ENCODE measurements at places on chromosomes 7 and 10. TPM values are rescaled to one million over a fixed set of nuclear protein-coding genes. Genes with fewer than 3 reads are reported as not detected.

GRCh38 chr10:96626795-96627194, 40.0 kb upstream of the TM9SF3 start:
- no peak overlapping the region for H3K27ac ChIP-seq
- no peak overlapping the region for H3K4me3 ChIP-seq
- no peaks in the 10 kb centered on the region for H3K36me3 ChIP-seq
- H3K4me1 ChIP-seq = no peaks in the 10 kb centered on the region
- H3K27me3 ChIP-seq = peaks cover 15% of the 10 kb centered on the region
- no peak for DNase-seq

GRCh38 chr10:132606031-132606491, 68.5 kb downstream of the INPP5A start:
- H3K4me3 ChIP-seq = no peak overlapping the region
- no peak overlapping the region for H3K27ac ChIP-seq
- peaks cover 9% of the 10 kb centered on the region for H3K36me3 ChIP-seq
- H3K4me1 ChIP-seq = peaks cover 22% of the 10 kb centered on the region
- DNase-seq = no peak
- no peaks in the 10 kb centered on the region for H3K27me3 ChIP-seq

DNA sequence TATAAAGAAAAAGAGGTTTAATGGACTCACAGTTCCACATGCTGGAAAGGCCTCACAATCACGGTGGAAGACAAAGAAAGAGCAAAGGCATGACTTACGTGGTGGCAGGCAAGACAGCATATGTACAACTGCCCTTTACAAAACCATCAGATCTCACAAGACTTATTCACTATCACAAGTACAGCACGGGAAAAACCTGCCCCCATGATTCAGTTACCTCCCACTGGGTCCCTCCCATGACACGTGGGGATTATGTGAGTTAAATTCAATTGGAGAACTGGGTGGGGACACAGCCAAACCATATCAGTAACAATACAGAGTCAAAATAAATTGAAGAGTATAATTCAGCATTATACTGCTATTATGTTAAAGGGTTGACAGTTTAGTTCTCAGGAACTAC, 37.8 kb downstream of the RNLS start:
- no peak overlapping the region for H3K27ac ChIP-seq
- H3K4me3 ChIP-seq = no peak overlapping the region
- peaks cover 12% of the 10 kb centered on the region for H3K4me1 ChIP-seq
- no peaks in the 10 kb centered on the region for H3K36me3 ChIP-seq
- no peak for DNase-seq

DNA sequence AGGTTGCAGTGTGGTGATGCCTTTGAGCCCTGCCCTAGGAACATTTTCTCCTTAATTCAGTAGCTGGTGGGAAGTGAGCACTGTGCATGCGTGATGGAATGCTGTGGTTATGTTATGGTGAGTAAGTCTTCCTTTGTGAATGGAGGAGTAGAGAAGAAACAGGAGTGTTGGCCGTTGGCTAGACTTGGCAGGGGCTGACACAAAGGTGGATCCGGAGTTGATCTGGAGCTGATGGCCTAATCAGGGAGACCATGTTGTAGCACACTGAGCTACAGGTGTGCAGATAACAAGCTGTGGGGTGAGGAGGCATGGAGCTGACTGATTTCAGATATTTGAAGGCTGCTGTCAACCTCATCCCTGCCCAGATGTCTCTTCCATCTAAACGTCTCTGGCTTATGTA, 122.3 kb downstream of the CNNM2 start:
- no peak for DNase-seq
- no peaks in the 10 kb centered on the region for H3K36me3 ChIP-seq

The ASZ1 gene
- not detected for total RNA-seq

The HOXA9 gene
- total RNA-seq = not detected
